Choroid plexus epithelial cell (primary cell): ENCODE measurements at places on chromosomes 1 and 21.
A peak's percentile ranks its signal among the peaks of the same experiment; 100 is the strongest.

DNA sequence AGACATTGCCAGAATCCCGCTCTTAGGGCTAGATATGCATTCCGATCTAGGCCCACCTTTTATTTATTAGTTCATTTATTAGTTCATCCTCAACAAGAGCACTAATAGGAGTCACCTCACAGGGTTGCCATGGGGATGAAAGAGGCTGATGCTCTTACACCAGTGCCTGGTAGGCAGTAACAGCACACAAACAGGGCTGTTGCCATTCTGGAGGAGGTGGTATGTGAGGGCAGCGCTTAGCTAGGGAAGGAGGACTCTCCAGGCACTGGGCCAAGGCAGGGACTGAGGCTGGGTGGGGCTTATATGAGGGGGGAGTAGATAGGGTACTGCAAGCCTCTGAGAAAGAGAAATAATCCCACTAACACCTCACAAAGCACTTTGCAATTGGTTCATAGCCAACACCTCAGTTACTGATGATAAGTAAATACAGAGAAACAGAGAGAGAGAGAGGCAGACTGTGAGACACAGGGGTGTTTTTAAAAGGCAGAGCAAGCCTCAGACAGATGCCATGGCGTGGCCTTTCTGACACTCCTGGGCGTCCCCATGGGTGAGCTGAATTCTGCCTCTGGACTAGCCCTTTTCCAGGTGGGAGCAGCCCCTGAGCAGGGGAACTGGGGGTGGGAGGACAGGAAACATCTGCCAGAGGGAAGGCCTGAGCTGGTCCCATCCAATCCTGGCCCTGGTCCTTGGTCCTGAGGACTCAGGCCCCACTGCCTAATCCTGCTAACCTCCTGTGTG lies 5.9 kb downstream of the FCGR2A start:
- peak; percentile 26 for DNase-seq

DNA sequence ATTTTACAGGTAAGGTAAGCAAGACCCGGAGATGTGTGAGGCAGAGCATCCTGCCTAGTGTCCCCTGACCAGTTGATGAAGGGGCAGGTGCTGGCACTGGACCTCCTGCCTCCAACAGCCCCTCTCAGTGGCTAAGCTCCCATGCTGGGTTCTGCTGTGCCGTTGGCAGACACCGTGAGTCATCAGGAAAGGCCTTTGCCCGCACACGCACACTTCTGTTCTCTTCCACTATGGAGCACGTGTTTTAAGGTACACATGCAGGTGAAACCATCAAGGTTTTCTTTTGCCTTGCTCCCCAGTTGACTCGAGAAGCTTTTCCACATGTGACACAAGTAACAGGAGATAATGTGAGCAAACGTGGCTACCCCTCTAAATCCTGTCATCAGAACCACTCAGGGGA lies 207.9 kb downstream of the RRAGC start:
- DNase-seq, result no peak

- DNase-seq, result peak; percentile 9
These were observed 136.2 kb upstream of the DUSP10 start for GRCh38 chr1:221878134-221878533.

- no peak for DNase-seq
These were observed 9.6 kb downstream of the WRAP73 start for GRCh38 chr1:3640121-3640837.

GRCh38 chr1:54331091-54331772 lies 75.0 kb downstream of the SSBP3 start:
- no peak for DNase-seq

GRCh38 chr1:59220356-59220755 lies 76.5 kb upstream of the FGGY start:
- peak; percentile 60 for DNase-seq

GRCh38 chr1:189899686-189900425 lies 577.8 kb downstream of the BRINP3 start:
- DNase-seq, result no peak

- DNase-seq, result peak; percentile 2
These were observed 29.3 kb upstream of the C1QA start for GRCh38 chr1:22607154-22607553.

DNA sequence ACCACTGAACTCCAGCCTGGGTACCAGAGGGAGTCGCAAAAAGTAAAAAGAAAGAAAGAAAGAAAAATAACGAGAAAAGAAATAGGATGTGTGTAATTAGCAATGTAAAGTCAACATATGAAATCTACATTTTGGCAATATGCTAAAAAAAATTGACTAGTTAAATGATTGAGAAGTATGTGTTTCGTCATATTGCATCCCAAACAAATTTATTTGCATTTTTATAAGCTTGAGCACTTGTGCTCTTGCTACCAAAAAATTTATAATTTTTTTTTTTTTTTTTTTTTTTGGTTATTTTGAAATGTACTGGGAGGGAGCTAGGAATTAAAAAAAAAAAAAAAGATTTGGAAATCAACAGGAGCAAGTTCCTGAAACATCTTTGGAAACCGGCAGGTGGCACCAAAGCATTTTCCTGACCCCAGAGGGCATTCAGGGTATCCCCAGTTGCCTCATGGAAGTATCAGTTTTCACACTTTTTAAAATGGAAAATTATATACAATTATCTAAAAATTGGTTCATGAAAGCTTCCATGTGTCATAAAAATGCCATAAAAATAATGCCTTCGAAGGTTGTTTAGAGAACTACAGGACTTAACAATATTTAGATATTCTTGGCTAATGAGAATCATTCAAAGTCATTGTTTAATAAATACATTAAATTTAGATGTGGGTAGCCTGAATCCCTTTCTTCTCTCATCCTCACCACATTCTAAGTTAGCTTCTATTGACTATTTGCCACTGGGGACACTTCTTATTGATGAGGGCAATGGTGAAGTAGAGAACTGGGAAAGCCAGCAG lies 4.8 kb upstream of the HEATR1 start:
- peak; percentile 63 for DNase-seq

- DNase-seq, result peak; percentile 52
These were observed 80.7 kb downstream of the NDUFS5 start for GRCh38 chr1:39106801-39107327.

- no peak for DNase-seq
These were observed 349.6 kb downstream of the DISC1 start for GRCh38 chr1:231976231-231976630.

DNA sequence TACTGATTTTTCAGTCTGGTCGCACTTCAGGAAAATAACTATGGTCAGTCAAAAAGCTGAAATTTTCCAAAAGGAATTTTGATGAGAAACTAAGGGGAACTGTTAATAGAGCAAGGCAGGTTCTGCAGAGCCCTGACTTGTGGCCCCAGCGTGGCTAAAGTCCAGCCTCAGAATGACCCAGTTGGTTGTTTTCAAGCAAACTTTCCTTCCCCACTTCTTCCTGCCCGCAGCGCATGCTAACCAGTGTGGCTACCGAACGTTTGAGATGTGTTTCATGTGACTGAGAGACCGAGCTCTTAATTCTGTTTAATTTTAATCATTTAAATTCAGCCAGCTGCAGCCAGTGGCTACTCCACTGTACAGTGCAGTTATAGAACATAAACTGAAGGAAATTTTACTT lies 6.2 kb upstream of the IL10RB start:
- no peak for DNase-seq

- DNase-seq, result peak; percentile 68
These were observed 1.3 kb downstream of the NTNG1 start for GRCh38 chr1:107142140-107142542.
